ENCODE measurements at places on chromosomes 12 and 14.

DNA sequence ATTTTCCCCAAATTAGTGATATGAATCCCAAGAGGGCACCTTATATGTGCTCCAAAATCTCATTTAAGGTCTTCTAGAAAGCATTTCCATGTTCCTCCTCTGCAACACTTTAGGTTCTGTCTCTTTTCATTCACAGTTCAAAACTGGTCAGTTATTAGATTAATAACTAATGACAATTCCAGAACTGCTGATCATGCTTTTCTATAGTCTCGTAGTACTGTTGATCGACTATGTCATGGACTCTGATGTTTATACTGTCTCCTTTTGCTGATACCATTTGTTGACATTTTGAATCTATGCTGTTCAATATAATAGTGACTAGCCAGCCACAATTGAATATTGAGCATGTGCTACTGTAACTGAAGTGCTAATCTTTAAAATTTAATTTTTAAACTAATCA, 728.3 kb downstream of the LRFN5 start:
- DNase-seq = no peak

GRCh38 chr12:66767536-66767935, 88.7 kb upstream of the GRIP1 start:
- no peak for DNase-seq

DNA sequence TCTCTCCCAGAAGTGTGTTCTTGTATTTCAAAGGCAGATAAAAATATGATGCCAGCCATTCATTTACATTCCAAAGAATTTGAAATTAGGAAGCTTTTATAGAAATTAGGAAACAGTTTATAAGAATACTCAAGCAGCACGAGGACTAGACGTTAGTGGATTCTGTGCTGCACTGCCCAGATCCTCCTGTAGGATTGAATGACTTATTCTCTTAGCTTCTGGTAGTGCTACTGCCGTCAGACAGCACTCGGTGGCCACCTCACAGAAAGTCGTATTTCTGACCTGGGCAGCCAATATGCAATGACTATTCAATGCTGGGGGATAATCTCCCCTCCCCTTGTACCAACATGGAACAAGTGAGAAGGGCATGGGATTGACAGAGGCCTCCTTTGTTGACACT, 326.4 kb downstream of the RPL10L start:
- no peak for DNase-seq

- DNase-seq = no peak
Measured at GRCh38 chr14:68592948-68593556, 199.8 kb downstream of the ZFP36L1 start.

- DNase-seq = no peak
Measured at GRCh38 chr12:95371571-95371970, 102.4 kb upstream of the METAP2 start.

DNA sequence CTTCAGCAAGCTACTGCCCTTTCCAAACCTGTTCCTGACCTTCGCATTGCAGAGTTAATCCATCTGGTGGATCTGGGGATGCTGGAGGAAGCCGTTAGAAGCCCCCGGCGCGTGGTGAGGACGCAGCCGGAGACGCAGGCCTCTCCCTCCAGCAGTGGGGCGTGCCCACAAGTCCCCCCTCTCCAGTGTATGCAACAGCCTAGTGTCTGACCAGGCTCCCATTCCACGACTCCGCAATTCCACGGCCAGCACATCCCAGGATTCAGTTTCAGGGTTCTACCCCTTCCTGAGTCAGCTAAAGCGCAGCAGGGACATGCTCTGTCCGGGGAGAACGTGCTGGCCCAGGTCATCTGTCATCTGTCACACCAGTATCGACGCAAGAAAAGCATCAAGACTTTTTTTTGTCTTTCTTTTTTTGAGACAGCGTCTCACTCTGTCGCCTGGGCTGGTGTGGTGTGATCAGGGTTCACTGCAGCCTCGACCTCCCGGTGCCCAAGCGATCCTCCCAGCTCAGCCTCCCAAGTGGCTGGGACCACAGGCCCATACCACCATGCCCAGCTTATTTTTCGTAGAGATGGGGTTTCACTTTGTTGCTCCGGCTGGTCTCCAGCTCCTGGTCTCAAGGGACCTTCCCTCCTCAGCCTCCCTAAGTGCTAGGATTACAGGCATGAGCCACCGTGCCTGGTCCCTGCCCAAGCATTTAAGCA, 8.0 kb upstream of the DYNC1H1 start:
- no peak for DNase-seq

DNA sequence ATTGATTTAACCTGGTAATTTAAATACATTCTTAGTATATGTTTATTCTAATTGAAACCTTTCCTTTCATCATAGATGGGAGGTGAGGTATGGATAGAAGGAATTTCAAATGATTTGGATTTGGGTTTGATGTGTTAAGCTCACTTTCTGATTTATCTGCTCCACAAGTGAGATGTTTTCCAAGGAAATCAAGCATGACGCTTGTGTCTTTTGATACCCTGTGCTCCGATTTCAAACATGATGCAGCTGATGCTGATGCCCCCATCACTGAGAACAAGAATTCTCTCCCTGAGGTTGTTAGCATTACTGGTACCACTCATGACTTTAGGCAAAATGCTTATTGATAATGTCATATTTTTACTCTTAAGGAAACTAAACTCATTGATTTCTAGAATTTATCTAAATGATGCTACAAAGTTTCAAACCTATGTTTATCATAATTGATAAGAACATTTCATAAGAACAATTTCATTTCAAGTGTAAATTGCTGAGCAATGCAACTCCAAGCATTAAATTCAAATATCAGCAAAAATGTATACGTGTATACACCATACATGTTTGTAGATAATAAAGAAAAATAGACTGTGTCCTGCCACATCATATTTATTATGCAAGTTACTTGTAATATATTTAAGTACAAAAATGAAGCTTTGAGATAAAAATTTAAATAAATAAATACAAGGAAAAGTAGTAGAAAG, 75.5 kb upstream of the LRIG3 start:
- DNase-seq = no peak

- DNase-seq = no peak
Measured at GRCh38 chr12:104463368-104463767, 6.6 kb downstream of the CHST11 start.

DNA sequence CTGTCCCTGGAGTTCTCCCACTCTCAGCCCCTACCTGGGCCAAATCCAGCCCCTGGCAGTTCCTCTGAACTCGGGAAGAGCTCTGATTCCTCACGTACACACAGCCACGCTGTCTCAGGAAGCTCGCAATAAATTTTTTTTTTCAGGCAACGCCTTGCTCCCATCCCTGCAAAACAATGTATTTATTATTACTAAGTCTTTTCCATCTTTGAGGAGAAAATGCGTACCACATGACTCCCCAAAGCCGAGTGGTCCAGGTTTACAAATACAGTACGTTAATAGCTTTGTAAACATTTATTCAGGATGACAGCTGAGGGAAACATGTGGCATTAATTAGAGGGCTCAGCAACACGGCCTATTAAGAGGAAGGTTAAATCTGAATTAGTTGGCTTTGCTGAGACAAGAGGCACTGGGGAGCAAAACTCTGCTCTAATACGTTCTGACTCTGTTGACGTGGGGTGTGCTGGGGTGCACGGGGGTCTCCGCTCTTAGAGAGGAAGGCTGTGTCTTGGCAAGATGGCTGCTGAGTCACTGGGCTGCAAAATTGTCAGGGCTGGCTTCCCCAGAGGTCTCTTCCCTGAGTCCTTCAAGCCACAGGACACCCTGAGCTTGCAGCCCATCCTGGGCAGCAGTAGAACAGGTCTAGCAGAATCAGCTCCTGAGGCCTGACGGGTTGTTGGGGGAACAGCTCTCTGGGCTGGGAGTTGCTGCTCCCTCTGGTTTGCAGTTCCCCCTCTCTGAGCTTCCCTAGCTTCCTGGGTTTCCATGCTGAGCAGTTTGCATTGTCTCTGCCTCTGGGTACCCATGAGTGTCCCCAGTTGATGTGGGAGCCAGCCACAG, 185.2 kb upstream of the TBX3 start:
- DNase-seq = peak; percentile 80

DNA sequence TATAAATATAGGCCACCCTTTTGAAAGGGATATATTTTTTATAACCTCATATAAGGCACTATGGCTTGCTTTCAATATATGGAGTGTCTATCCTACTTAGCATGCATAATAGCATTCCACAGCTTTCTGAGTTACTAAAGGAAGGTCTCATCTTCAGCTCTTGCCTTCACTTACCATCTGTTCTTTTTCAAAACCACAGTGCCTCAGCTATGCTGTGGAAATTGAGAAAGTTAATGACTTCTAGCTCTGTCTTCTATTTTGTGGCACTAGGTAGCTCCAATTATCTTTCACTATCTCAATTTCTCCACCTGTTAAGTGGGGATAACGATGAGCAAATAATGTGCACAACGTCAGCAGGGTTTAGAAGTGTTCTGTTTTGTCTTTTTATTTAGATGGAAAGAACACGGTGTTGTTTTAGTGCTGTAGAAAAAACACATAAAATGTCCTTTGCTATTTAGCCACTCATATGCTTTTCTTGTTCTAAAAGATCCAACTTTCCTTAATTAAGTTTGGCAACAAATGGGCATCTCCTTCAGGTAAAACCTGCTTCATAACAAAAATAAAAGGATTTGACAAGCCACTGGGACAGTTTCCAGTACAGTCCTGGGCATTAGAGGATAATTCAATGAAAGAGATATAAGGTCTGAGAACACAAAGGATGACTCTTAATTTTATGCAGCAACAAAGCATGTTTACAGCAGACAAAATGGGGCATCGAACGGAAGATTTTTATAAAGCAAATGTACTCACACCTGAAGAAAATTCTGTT, 462.0 kb upstream of the SYT1 start:
- no peak for DNase-seq

Data from tongue (tissue), 3 donors.